ENCODE measurements at places on chromosomes 6 and 20.

DNA sequence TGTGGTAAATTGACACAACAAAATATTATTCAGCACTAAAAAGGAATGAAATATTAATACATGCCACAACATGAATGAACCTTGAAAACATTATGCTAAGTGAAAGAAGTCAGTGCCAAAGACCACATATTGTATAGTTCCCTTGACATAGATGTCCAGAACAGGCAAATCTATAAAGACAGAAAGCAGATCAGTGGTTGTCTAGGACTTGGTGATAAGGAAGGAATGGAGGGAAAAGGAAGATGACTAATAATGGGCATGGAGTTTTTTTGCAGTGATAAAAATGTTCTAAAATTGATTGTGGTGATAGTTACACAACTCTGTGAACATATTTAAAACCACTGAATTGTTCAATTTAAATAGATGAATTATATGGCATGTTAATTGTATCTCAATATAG, 32.5 kb downstream of the TBX18 start:
- DNase-seq, result no peak

- DNase-seq, result no peak
Observed at GRCh38 chr6:10217111-10217510, 197.8 kb downstream of the TFAP2A start.

- DNase-seq, result peak; percentile 65
Observed at GRCh38 chr6:134173936-134174671, 121.7 kb upstream of the SLC2A12 start.

DNA sequence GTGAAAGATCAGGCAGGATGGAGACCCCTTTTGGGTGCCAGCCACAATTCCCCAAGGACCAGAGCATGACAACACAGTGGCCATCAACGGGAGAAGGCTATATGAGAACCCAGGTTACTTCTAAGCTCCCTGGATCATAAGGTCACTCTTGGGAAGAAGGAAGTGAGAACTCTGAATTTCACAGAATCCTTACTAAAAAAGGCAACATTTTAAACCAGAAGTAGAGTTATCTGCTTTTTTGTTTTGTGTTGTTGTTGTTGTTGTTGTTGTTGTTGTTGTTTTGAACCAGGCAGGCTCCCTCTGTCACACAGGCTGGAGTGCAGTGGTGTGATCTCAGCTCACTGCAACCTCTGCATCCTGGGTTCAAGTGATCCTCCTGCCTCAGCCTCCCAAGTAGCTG, 107.4 kb upstream of the TNFAIP3 start:
- DNase-seq, result no peak

DNA sequence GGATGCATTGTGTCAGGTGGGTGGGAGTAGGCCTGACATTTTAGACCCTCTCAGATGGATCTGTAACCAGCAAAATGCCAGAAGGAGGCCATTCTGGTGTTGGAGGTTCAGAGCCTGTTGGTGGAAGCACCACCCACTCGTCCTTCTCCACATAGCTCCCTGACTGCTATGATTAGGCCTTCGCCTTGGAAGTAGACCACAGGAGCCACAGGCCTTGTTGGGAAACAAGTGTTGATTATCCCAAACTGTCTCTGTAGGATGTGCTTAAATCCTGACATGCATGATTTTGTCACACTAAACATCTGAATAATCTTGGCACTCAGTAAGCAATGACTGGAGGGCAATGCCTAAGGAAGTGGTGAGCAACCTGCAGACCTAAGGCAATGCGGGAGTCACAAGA, 117.2 kb upstream of the LY86 start:
- DNase-seq, result no peak

DNA sequence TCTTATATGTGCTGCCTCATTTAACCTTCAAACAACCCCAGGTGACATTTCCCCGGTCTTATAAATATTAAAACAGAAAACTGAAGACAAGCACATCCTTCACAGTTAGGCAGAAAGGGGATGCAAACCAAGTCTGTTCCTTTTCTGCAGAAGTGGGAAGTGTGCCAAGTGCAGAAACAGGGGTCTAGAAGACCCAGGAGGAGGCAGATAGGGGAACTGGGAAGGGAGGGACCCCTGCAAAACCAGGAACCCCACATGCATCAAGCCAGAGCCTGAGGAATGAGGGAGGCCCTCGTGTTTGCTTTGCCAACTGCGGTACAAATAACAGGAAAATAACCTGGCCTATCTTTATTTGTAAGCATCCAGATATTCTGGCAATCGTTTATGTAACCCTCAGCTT, 17.0 kb upstream of the CST3 start:
- DNase-seq, result no peak

GRCh38 chr6:113893866-113894265, 36.7 kb downstream of the MARCKS start:
- DNase-seq, result no peak

DNA sequence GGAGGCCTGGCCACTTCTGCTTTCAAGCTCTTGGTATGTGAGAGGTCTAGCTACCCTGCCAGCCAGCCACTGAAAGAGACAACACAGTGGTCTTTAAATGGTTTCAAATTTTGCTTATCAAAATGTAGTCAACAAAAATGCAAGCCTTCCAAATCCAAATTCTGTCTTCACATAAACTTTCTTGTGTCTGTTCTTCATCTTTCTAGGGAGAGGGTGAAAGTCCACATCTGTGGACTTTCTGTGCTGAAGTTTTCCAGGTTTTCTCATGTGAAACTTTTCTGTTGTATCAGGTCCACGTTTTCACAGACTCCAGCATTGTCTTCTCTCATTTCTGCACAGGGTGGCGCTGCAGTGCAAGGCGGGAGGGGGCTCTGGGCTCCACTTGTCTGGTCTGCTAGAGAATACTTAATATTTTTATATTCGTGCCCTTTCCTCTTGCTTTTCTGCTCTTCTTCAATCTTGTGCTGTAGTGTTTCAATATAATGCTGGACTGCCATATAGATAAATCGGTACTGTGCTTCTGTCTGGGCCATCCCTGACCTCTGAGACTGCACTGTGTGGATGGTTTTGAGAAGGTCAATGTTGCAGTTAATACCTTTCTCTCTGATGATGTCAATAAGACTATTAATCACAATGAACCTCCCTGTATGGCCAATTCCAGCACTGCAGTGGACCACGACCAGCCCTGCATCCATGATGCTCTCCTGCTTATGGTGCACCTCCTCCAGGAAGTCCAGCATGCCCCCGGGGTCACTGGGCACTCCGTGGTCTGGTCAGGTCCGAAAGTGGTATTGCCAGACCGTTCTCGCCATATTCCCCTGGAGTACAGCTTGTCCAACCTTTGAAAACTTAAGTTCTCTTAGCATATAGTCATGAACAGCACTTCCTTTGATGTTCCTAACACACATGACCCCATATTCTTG, 161.6 kb upstream of the TNFAIP3 start:
- peak; percentile 48 for DNase-seq

GRCh38 chr20:49361862-49362660, 84.2 kb upstream of the ZNFX1 start:
- DNase-seq, result no peak

DNA sequence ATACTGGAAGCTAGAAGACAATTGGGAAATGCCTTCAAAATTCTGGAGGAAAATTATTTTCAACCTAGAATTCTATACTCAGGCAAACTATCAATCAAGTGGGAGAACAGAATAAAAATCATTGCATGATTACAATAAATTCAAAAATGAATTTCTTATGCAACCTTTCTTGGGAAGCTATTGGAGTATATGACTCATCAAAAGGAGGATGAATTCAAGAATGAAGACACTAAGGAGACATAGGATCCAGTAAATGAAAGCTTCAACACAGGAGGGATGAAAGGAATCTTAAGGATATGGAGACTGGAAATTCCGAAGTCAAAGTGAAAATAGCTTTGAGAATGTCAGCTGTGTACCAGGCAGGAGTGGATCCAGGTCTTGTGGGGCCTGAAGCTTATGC, 12.6 kb upstream of the UBR2 start:
- DNase-seq, result no peak

GRCh38 chr6:155648301-155648700, 192.7 kb upstream of the NOX3 start:
- no peak for DNase-seq

DNA sequence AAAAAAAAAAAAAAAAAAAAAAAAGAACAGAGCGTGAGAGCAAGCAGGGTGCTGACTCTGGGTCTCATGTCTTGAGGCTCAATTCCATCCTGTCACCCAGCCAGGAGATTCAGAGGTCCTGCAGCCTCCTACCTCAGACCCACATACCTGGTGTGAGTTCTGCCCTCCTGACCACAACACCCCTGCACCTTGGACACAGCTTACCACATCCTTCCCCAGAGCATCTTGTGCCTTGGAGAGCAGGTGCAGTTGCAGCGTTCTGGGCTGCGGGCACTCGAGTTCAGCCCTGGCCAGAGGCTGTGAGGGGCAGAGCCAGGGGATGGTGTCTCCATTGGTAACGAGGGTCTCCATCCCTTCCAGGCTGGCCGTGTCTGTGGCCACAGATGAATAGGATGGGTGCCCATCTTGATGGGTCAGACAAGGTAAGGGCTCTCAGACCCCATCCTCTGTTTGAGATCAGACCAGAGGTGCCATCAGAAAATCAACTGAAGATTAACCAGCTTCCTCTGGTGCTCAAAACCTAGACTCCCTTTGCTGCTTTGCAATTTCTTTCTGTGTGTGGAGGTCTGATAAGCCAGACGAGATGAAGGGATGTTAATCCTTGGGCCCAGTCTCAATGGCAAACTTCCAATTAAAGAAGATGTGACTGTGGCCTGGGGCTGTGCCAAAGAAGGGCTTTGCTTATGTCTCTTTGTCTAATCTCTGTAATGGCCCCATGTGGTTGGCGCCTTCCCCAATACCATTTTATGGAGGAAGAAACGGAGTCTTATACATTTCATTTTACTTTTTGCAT, 14.7 kb upstream of the ZNF831 start:
- no peak for DNase-seq

- no peak for DNase-seq
Observed at GRCh38 chr20:8357703-8358102, 225.6 kb downstream of the PLCB1 start.

All from stimulated activated naive B cell treated with anti-CD40 and anti-IgM and Interleukin-4, amounts not matched to agents 10 μg/mL and 1 μg/mL and 100 μg/mL, for 72 hours (primary cell).